ENCODE measurements at places on chromosomes 5 and 9.

DNA sequence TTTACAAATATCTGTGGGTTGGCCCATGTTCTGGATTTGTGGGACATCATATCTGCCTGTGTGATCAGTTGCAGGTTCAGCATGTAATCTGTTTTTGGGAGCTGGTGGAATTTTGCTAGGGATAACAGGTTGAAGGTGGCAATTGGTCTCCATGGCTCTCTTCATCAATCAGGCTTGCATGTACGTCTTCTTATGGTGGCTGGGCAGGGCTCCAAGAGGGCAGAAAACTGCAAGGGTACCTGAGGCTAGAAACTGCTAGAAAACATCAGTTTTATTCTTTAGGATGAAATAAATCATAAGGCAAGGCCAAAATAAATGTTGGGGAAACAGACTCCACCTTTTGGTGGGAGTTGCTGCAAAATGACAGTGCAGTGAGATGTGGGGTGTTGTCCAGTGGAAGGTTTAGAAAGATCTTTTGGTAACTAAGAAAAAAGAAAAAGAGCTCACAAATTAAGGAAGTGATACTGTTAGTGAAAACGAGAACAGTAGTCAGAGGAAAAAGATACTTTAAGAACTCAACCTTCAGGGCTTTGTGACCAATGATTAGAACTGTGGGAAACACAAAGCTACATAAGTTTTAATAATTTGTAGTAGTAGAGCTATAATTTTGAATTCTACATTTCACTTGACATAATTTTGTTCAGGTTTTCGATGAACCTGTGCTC, 300.7 kb upstream of the IZUMO3 start:
- DNase-seq, result no peak

DNA sequence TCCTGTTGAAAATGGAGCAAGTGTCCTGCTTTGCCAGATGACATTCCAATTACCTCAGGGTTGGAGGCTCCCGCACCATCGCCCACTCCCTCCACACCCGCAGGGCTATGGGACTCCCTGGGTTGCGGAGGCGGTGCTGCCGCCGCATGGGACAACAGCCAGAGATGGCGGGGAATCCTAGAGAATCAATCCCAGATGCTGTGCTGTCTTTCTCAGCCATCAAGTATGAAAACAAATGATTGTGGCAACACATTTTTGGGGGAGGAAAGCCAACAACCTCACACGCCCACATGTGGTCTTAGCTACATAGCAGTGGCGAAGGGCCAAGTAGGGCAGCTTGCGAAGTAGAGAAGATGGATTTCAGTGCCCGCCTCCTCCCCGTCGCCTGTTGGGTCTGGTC, 46.7 kb downstream of the IL31RA start:
- DNase-seq, result no peak

DNA sequence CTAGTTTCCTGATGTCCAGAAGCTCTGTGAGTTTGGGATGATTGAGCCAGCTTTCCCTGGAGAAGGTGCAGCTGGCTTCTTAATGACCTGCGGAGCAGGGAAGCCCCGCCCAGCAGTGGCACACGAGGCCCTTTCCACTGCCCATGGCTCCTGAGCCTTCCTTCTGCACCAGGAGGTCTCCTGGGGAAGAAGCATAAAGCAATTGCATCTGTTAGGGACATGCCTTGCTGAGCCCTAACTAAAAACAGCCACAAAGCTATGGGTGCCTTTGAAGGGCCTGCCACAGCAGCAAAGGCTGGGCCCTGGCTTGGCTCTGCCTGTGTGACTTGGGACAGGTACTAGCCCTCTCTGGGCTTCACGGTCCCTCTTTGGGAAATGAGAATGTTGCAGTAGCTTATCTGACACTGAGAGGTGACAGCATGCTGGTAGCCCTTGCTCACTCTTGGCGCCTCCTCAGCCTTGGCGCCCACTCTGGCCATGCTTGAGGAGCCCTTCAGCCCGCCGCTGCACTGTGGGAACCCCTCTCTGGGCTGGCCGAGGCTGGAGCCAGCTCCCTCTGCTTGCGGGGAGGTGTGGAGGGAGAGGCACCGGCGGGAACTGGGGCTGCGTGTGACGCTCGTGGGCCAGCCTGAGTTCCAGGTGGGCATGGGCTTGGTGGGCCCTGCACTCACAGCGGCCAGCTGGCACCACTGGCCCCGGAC, 218.4 kb downstream of the FSTL4 start:
- DNase-seq, result no peak

GRCh38 chr9:83030391-83031107, 32.4 kb downstream of the RASEF start:
- no peak for DNase-seq

- DNase-seq, result no peak
These were observed 137.4 kb downstream of the LPAR1 start for GRCh38 chr9:110900917-110901316.

DNA sequence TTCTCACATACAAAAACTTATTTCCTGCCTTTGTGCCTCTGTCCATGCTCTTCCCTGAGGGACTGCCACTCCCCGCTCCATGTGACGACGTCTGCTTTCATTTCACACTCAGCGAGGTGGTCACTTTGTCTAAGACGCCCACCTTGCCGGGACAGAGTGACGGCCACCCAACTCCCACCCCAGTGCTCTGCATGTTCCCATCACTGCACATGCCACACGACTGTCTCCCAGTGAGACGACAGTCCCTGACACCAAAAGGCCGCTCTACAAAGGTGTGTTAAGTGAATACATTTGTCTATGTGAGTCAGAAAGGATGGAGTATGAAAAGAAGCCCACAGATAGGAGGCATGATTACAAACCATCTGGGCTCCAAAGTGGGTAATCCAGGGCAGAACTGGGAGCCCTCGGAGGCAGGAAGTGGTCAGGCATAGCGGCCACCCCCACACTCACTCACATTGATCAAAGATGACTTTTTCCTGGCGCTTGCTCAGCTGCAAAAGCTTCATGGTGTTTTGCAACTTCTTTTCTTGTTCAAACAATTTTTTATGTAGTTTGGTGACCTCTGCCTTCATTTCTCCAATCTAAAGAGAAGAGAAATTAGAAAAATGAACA, 185.8 kb downstream of the CDK5RAP2 start:
- peak; percentile 13 for DNase-seq

DNA sequence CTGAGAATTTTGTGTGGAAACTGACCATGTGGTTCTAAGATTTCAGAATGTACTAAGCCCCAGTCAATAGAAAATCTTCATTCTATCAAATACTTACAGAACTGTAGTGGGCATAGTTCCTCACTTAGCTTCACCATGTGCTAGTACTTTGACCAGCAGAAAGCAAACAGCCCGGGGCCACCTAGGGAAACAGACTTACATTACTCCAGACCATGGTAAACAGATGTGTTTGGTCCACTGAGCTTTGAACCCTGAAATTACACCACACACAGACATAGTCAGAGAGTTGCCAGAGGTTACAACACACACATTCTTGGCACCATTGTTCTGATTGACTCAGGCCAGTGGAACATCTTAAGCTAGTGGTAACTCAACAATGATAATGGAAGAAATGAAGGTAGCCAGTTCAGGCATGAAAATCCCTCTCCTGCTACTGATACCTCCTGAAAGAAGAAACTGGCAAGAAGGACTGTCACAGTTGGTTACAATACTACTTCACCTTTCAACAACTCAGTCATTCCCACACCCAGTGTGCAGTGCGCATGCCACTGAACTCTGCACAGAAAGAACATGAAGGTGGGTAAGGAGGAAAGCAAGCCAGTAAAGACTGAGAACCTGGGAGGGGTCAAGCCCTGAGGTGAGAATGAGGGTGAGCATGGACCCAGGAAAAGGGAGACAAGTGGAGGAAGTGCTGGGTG, 18.7 kb upstream of the LECT2 start:
- DNase-seq, result no peak

DNA sequence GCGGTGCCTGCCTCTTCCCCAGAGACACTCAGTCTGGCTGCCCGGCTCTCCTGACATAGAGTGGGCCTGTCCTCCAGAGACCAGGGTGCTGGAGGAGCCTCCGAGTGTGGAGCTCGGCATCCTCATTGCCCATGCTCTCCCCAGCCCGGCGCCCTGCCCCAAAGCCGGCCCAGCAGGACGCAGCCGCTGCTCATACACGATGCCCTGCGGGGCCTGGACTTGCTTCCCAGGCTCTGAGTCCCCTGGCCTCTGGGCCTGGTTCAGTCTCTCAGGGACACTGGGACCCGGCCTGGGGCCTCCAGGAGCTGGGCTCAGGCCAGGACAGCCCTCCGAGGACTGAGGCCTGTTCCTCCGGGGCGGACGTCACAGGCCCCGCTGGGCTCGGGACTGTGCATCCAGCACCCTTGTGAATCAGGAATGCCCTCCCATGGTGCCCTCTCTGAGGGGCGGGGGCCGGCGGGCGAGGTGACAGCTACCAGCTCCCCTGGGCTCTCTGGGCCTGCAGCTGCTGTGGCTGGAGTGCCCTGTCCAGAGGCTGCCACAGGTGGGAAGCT, 23.2 kb downstream of the TPPP start:
- DNase-seq, result no peak

DNA sequence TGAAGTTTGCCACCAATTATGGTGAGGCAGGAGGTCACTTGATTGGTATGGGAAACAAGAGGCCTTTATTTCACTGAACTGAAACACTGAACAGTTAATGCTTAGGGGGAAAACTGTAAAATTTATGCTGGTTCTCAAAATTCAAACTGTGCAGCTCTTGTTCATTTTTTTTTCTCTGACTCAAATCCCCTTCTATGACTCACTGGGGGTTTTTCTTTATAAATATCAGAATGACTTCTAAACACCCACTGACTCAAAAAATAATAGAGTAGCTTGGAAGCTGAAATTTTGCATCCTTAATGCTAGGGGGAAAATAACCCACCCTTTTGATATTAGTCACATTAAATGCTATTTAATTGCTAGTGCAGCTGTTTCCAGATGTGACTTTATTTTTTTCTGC, 24.1 kb upstream of the OTP start:
- DNase-seq, result no peak

DNA sequence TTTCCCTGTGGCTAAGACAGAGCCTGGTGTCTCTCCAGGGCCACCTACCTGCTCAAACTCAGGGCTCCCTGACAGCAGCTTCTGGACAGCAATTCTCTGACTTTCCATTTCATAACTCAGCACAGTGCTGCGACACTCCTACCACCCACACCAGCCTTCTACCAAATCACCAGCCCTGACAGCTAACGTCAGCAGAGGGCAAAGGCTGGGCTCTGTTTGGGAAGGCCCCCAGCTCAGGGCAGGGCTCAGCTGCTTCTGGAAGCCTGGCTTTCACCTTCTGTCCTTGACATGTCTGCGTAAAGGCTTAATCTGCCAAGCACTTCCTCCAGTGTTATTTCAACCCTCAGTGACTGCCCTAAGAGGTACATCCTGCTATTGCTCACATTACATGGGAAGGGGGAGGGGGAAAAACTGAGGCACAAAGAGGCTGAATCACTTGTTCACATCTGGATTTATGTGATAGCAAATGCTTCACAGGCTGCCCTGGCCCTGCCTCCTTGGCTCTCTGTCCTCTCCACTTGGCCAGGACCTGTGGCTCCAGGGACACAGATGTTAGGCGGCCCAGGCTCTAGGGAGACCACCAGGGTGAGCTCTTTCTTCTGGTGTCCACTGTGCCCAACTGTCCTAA, 102.5 kb upstream of the PANK3 start:
- DNase-seq, result no peak

- no peak for DNase-seq
These were observed 10.1 kb downstream of the CAMK2A start for GRCh38 chr5:150279330-150280020.

GRCh38 chr9:130993303-130994030, 15.5 kb upstream of the LAMC3 start:
- no peak for DNase-seq

GRCh38 chr5:56160723-56161438, 72.2 kb downstream of the ANKRD55 start:
- no peak for DNase-seq

DNA sequence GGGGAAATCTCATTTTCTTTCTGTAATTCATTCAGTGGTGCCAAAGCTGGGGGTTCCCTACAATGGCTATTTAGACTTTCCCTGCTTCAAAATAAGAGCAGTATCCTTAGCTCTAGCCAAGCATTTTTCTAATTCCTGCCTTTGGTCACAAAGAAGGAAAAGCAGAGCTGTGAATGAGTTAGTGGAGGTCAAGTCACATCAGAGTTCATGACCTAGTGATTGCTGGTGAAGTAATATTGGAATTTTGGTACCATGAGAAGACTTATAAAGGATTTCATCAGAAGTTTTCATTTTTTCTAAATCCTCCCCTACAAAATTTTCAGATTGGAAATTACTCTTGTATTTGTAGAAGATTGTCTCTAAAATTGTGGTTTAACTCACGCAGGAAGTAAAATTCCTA, 28.0 kb downstream of the DNAJC21 start:
- DNase-seq, result no peak

GRCh38 chr9:129549139-129549538, 71.8 kb downstream of the C9orf50 start:
- no peak for DNase-seq

- DNase-seq, result no peak
These were observed 98.5 kb upstream of the PTCH1 start for GRCh38 chr9:95615246-95615645.

DNA sequence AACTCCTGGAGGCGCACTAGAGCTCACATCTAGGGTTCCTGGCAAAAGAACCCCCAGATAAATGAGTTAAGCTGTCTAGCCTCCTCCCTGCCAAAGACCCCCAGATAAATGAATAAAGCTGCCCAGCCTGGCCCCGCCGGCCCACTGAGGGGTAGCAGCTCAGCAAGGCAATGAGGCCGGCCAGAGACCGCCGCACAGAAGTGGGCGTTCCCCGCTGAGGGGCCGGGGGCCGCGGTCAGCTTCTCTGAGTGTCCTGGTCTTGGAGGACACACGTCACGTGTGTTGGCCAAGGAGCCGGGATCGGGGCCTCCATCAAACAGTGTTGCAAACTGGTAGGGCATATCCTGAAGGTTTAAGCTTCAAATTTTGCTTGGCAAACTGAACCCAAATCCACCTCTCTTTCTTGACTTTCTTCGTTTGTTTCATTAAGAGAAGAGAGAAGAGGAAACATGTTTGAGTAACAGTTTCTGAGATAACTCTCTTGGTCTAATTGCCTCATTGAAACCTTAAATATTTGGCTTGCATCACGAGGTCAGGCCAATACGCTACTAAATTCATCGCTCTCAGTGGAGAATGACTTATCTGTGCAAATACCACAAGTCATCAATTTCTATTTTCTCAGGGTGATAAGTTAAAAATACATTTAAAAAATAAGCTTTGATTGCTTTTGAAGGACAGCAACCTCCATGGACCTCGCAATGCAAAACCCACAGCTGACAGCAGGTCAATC, 11.7 kb upstream of the SLC12A7 start:
- no peak for DNase-seq

- DNase-seq, result no peak
These were observed 198.1 kb downstream of the TSSK1B start for GRCh38 chr5:113236536-113237288.

GRCh38 chr9:76373173-76373783, 20.9 kb downstream of the RFK start:
- DNase-seq, result no peak

- DNase-seq, result no peak
These were observed 240.2 kb upstream of the NFIL3 start for GRCh38 chr9:91663858-91664257.

DNA sequence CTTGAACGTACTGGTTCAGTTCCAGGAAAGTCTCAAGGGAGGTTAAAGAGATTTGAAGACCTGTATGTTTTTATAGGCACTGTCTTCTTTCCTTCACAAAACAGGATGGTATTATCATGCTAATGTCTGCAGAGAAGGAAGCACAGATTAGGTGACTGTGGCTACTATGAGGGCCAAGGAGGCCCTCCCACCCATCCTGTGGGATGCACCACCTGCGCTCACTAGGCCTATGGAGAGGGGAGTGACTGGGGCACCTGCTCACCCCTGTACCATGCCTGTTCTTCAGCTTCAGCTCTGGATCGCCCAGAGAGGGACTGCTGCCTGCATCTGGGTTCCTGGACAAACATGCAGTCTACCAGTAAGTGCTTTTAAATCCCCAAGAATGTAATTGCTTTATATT, 469.4 kb downstream of the CCDC171 start:
- DNase-seq, result no peak

GRCh38 chr9:108654566-108654965, 201.2 kb downstream of the ACTL7B start:
- no peak for DNase-seq

Data from CD4-positive, alpha-beta T cell treated with Interleukin-12 subunit alpha and Interleukin-12 subunit beta, for 1 hour (primary cell).